ENCODE measurements at places on chromosomes 7 and 10. TPM values are rescaled to one million over a fixed set of nuclear protein-coding genes. Genes with fewer than 3 reads are reported as not detected.

- H3K36me3 ChIP-seq: no peaks in the 10 kb centered on the region
- H3K27me3 ChIP-seq: no peaks in the 10 kb centered on the region
- H3K4me3 ChIP-seq: no peak overlapping the region
- peaks cover 14% of the 10 kb centered on the region for H3K4me1 ChIP-seq
Measured at GRCh38 chr10:79400146-79401004, 45.0 kb downstream of the ZCCHC24 start.

GRCh38 chr10:101485681-101486554, 102.1 kb downstream of the POLL start:
- H3K36me3 ChIP-seq: no peaks in the 10 kb centered on the region
- H3K4me1 ChIP-seq: peaks cover 3% of the 10 kb centered on the region
- DNase-seq: peak; percentile 67

- no peak overlapping the region for H3K4me3 ChIP-seq
- DNase-seq: no peak
- H3K27me3 ChIP-seq: no peaks in the 10 kb centered on the region
- peaks cover 84% of the 10 kb centered on the region for H3K36me3 ChIP-seq
Measured at GRCh38 chr7:155746188-155746587, 66.1 kb downstream of the SHH start.

GRCh38 chr7:26538689-26539088, 247.0 kb downstream of the SNX10 start:
- H3K4me3 ChIP-seq: no peak overlapping the region
- H3K27ac ChIP-seq: no peak overlapping the region
- H3K36me3 ChIP-seq: no peaks in the 10 kb centered on the region

GRCh38 chr10:131739206-131739605, 161.6 kb upstream of the PPP2R2D start:
- no peak overlapping the region for H3K27ac ChIP-seq
- no peak overlapping the region for H3K4me3 ChIP-seq
- no peaks in the 10 kb centered on the region for H3K4me1 ChIP-seq
- H3K27me3 ChIP-seq: no peaks in the 10 kb centered on the region

GRCh38 chr7:93890464-93891068, at the start of gene TFPI2:
Gene TFPI2 (minus strand): TSS chr7:93890753. CDS start chr7:93890678, 75 bp downstream.
- no peak within 1 kb of the TSS for H3K27ac ChIP-seq
- H3K36me3 ChIP-seq: no peaks in the 10 kb centered on the region
- DNase-seq: peak; percentile 86
- no peaks in the 10 kb centered on the region for H3K4me1 ChIP-seq
- peaks cover 45% of the 10 kb centered on the region for H3K27me3 ChIP-seq
- peak within 1 kb of the TSS; percentile 85 for H3K4me3 ChIP-seq

GRCh38 chr7:145959981-145960380, 156.6 kb upstream of the CNTNAP2 start:
- no peak for DNase-seq
- no peak overlapping the region for H3K27ac ChIP-seq
- H3K27me3 ChIP-seq: no peaks in the 10 kb centered on the region
- H3K36me3 ChIP-seq: no peaks in the 10 kb centered on the region
- H3K4me3 ChIP-seq: no peak overlapping the region
- no peaks in the 10 kb centered on the region for H3K4me1 ChIP-seq

GRCh38 chr10:58920655-58921003, 255.8 kb upstream of the PHYHIPL start:
- DNase-seq: no peak
- H3K27me3 ChIP-seq: no peaks in the 10 kb centered on the region
- no peaks in the 10 kb centered on the region for H3K36me3 ChIP-seq
- H3K4me3 ChIP-seq: no peak overlapping the region
- H3K4me1 ChIP-seq: no peaks in the 10 kb centered on the region

GRCh38 chr10:122475591-122476332, 14.4 kb downstream of the HTRA1 start:
- H3K36me3 ChIP-seq: no peaks in the 10 kb centered on the region
- peak overlapping the region; percentile 97 for H3K27ac ChIP-seq
- H3K27me3 ChIP-seq: no peaks in the 10 kb centered on the region

DNA sequence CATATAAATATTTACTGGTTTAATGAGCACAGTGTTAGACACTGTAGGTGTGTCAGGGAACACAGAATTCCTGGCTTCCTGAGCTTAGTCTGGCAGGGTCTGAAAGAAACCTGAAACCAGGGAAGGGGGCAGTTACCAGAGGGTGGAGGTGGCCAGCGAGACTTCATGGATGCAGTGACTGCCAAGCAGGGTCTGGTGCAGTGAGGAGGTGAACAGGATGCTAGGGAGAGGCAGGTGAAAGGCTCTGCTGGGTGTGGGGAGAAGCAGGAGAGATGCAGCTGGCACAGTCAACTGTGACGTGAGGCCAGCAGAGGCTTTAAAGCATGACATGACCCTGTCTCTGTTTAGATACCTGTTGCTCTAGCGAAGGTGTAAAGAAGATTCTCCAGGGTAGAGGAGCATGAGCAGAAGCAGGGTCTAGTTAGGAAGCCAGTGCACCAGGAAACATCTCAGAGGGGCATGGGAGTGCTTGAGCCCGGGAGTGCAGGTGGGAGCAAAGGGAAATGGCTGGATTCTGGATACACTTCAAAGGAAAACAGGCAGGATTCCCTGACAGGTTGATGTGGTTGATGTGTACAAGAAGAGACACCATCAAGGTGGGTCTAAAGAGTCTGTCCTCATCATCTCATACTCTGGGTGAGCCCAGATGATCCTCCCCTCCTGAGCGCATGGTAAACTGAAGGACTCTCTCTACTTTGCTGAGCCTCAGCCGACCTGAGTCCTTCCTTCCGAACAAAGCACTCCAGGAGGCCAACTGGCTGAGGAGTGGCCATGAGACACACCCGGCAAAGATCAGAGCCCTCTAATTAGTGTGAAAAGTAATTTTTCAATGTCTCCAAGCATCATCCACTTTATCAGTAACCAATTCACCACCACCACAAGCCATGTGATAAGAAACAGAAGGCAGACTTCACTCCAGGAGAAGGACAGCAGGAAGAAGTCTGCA, 186.8 kb downstream of the COBL start:
- H3K4me3 ChIP-seq: no peak overlapping the region
- peaks cover 13% of the 10 kb centered on the region for H3K36me3 ChIP-seq
- no peaks in the 10 kb centered on the region for H3K27me3 ChIP-seq

DNA sequence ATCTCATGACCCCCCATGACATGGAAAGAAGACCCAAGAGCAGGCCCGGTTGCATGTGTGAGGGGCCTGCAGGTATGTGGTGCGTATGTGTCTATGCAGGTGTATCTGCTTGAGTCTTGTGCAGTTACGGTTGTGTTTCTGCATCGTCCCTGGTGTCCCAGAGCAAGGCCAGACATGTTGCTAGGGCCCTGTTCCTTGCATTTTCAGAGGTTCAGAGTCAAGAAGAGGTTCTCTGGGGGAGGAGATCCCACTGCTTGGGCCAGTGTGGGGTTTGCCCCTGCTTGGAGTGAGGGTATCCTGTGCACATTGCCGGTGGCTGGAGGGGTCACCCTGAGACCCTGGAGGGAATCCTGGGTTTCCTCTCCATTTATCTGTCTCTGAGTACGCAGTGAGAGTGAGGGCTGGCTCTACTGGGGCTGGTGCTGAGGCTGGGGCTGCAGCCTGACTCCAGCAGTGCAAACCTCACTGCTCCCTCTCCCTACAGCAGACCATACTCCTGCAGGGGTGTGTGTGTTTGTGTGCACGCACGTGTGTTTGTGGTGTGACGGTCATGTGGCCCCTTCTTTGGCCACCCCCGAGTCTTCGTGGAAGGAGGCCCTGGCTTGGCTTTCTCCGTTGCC, 4.1 kb downstream of the TRIM8 start:
- H3K4me1 ChIP-seq: peaks cover 23% of the 10 kb centered on the region
- DNase-seq: no peak
- H3K36me3 ChIP-seq: peaks cover 7% of the 10 kb centered on the region
- no peaks in the 10 kb centered on the region for H3K27me3 ChIP-seq

GRCh38 chr7:99203092-99203491, 4.8 kb downstream of the KPNA7 start:
- H3K27me3 ChIP-seq: no peaks in the 10 kb centered on the region
- H3K36me3 ChIP-seq: no peaks in the 10 kb centered on the region
- H3K4me1 ChIP-seq: no peaks in the 10 kb centered on the region

- no peaks in the 10 kb centered on the region for H3K27me3 ChIP-seq
- no peak overlapping the region for H3K27ac ChIP-seq
- no peak overlapping the region for H3K4me3 ChIP-seq
- no peaks in the 10 kb centered on the region for H3K36me3 ChIP-seq
- no peak for DNase-seq
- H3K4me1 ChIP-seq: no peaks in the 10 kb centered on the region
Measured at GRCh38 chr7:47670729-47671128, 88.8 kb upstream of the TNS3 start.

DNA sequence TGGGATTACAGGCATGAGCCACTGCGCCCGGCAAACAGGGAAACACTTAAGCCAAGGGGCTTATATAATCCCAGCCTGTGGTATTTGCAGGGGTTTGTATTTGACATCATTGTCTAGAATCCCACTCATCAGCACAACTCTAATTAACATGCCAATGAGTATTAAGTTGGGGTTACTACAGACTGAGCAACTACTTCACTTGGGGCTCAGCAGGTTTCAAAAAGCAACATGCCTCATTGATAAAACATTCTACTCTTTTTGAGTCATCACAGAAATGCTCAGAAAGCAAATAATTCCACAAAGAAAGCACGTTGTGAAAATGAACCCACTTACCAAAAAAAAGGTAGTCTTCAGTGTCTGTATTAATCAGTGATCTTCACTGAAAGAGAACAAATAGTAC, 236.9 kb upstream of the CELF2 start:
- H3K27ac ChIP-seq: no peak overlapping the region
- DNase-seq: no peak
- H3K36me3 ChIP-seq: no peaks in the 10 kb centered on the region
- H3K27me3 ChIP-seq: no peaks in the 10 kb centered on the region

DNA sequence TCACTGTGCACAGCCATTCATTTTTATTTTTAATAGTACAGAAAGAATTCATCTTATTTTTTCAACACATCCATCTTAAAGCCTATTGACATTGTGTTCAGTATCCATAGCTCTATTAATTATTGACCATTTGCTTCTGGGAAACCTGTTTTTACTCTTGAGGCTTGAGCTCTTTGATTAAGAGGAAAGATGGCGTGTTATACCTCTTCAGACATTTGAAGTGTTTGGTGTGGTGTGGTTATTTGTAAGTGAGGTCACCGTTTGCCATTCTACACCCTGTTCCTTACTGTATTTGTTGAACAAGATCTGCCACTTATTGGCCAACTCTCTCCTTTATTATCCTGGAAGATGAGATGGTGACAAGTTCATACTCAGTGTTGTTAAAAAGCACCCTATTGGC, 18.4 kb downstream of the C7orf57 start:
- no peaks in the 10 kb centered on the region for H3K4me1 ChIP-seq
- H3K36me3 ChIP-seq: no peaks in the 10 kb centered on the region
- no peak overlapping the region for H3K4me3 ChIP-seq

- no peak overlapping the region for H3K4me3 ChIP-seq
- no peaks in the 10 kb centered on the region for H3K4me1 ChIP-seq
- no peaks in the 10 kb centered on the region for H3K36me3 ChIP-seq
- H3K27me3 ChIP-seq: no peaks in the 10 kb centered on the region
Measured at GRCh38 chr10:593016-593415, 96.5 kb downstream of the DIP2C start.

DNA sequence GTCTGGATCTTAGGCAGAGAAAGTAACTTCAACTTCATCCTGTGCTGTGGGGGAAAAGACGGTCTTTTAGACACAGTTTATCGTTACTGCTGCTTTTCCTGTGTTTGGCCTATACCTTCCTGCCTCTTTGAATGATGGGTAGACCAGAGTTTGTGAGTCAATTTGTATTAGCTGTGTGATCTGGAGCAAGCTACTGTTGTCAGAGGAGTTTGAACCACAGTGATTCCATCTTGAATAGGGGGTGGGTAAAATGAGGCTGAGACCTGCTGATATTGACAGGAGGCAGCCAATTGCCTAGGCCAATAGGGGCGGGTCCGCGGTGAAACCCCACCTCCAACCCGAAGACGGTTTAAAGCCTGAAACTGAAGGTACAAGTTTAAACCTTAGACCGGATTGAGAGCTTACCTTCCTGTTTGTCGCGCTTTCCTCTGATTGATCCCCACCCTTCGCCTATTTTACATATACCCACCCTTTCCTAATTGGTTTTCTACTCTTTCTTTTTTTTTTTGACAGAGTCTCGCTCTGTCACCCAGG, 35.8 kb upstream of the EIF4H start:
- H3K36me3 ChIP-seq: no peaks in the 10 kb centered on the region
- no peak overlapping the region for H3K27ac ChIP-seq
- DNase-seq: peak; percentile 87

GRCh38 chr7:128880791-128881457, 18.3 kb downstream of the ATP6V1F start:
- DNase-seq: no peak
- H3K4me1 ChIP-seq: no peaks in the 10 kb centered on the region
- no peaks in the 10 kb centered on the region for H3K27me3 ChIP-seq
- no peak overlapping the region for H3K4me3 ChIP-seq
- no peak overlapping the region for H3K27ac ChIP-seq

GRCh38 chr10:69389827-69390490, 26.8 kb downstream of the TACR2 start:
- no peaks in the 10 kb centered on the region for H3K4me1 ChIP-seq
- peak; percentile 90 for DNase-seq
- H3K36me3 ChIP-seq: peaks cover 22% of the 10 kb centered on the region
- no peak overlapping the region for H3K27ac ChIP-seq

DNA sequence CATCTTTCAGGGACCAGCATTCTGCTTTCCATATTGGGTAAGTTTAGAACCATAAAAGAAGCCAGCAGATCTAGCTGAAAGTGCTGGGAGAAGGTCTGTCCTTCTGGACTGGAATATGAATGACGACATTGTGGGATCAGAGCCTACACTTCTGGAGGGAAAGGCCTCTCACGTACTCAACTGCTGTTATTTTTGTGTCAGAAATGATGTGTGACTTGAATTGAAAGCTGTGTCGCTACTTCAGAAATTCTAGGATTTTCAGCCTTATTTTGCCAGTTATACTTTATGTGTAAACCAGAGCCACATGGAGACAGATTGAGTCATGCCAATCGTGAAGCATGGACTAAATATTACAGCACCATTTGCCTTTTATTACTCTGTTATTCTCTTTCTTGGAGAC, 231.0 kb downstream of the KIAA1217 start:
- no peaks in the 10 kb centered on the region for H3K27me3 ChIP-seq
- H3K4me3 ChIP-seq: no peak overlapping the region
- H3K4me1 ChIP-seq: no peaks in the 10 kb centered on the region
- H3K36me3 ChIP-seq: peaks cover 18% of the 10 kb centered on the region
- no peak overlapping the region for H3K27ac ChIP-seq

Gene SHTN1
- total RNA-seq: 39.4 TPM

Gene PTPRZ1
- 11.9 TPM for total RNA-seq

Gene GUSB
- 60.6 TPM for total RNA-seq

Gene ADAM12
- 0.46 TPM for total RNA-seq

Gene EPO
- total RNA-seq: 0.29 TPM

Gene CALY
- 1.3 TPM for total RNA-seq

Gene LRRD1
- total RNA-seq: not detected

Gene PTN
- 4.8 TPM for total RNA-seq

Gene C7orf57
- total RNA-seq: not detected

Gene C7orf33
- total RNA-seq: not detected

All from endodermal cell (in vitro differentiated cells).